ENCODE measurements at places on chromosomes 3 and 15.
A peak's percentile ranks its signal among the peaks of the same experiment; 100 is the strongest.

DNA sequence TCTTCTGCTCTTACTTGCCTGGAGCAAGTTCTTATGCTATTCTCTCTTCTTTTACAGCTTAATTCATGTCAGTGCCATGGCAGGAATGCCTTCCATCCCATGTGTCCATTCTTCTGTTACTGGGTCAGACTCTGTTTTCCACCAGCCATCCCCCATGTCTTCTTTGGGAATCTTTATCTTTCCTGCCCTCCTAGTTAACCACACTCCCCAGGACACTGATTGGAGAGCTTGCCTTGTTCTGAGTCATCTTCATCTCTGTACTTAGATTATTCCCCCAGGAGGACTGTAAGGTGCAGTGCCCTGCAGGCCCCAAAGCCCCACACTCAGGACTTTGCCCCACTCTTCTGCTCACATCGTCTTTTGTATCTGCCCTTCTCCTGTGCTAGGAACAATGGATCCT, 3.6 kb downstream of the ABHD17C start:
- no peak for DNase-seq

DNA sequence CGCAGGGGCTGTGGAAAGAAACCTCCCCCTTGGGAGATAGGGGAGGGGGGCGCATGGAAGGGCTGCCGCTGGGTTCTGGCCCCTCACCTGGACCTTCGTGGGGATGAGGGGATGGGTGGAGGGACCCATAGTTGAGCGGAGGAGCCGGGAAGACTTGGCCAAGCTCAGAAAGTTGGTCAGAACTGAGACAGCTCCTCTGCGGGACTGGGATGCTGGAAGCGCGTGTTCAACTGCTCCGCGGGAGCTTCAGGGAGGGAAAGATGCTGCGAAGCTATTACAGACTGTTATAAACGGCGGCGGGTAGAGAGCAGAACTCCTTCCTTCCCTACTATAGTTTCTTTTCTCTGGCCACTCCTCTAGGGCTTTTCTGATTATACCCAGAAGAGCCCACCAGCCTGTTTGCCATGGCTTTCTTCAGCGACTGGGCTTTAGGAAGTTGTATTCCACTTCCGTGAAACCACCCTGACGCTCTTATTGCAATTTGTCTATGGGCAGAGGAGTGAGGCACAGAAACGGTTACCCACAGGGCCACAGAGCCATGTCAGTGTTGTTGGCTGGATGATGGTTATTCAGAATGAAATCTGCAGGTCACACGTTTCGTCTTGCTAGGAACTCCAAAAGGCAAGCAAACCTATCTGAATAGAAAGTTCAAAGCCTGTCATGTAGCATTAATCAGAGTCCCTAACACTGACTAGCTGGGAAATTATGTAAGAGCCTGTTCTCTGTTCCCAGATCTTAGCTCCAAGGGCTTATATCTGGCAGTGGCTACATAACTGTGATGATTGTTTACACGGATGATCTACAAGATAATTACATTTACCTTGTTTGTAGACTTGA, 1.1 kb downstream of the SYNPR start:
- no peak for DNase-seq

DNA sequence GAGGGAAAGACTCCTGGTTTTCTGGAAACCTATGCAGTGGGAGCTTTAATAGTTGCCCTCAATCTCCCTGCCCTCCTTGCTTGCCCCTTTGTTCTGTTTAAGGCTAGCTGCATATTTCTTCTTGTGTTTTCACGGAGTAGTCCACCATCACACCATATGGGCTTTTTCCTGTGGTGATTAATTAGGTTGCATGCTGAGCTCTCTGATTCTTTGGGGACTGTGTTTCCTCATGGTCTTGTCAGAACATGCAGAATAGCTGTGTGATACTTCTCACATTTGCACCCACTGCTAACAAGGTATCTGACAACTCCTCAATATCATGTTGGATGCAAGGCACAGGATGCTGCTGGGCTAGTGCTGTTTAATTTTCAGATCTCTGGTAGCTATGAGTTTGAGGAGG, 139.6 kb downstream of the PTPRG start:
- no peak for DNase-seq

DNA sequence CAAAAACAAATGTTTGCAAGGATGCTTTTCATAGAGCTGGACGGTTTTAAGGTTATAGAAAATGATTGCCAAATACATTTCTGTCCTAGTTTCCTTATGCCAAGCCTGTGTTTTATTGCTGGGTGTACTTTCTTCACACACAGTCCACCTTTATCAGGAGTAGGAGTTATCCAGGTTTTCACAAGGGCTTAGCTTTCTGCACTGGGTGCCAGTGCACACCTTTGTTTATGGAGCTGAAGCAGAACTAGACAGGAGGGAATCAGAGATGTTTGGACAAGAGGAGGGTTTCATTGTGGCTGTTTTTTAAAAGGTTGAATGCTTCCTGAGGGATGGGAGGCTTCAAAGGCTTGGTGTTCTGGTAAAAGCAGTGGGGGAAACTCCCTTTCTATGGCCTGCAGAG, 29.5 kb upstream of the FAM3D start:
- no peak for DNase-seq

DNA sequence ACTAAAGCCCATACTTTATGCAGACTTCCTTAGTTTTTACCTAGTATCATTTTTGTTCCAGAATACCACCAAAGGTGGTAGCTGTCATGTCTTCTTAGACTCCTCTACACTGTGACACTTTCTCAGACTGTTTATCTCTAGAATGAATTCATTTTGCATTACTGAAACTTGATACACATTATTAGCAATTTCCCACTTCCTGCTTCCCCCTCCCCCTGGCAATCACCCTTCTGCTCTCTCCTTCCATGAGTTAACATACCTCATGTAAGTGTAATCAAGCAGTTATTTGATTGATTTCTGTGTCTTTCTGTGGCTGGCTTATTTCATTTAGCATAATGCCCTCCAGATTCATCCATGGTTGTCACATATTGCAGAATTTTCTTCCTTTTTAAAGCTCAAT, 204.9 kb downstream of the STAG1 start:
- no peak for DNase-seq

- DNase-seq = no peak
Observed at GRCh38 chr15:101406036-101406435, 83.5 kb downstream of the PCSK6 start.

DNA sequence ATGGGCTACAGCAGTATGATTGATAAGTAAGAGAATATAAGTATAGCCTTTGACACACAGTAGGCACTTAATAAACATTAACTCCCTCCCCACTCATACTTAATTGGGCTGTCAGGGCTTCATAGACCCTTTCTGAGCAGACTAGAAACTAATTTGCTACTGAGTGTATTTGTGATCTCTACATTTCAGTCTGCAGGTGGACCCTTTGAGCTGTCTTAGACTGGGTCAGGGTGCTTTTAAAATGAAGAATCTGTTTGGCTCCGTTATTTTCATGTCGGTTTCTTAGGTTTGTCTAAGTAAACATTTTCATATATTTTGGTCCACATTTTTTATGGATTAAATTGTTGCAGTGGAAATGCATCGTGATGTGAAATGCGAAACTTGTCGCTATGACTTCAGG, 50.3 kb upstream of the SELENOK start:
- DNase-seq = no peak

GRCh38 chr3:122903171-122903570, 108.3 kb downstream of the SLC49A4 start:
- DNase-seq = no peak

GRCh38 chr3:195916291-195916690, 7.9 kb upstream of the TNK2 start:
- no peak for DNase-seq

GRCh38 chr3:195036974-195037373, 234.0 kb downstream of the XXYLT1 start:
- DNase-seq = no peak

GRCh38 chr15:38378161-38378560, 75.8 kb upstream of the FAM98B start:
- no peak for DNase-seq

DNA sequence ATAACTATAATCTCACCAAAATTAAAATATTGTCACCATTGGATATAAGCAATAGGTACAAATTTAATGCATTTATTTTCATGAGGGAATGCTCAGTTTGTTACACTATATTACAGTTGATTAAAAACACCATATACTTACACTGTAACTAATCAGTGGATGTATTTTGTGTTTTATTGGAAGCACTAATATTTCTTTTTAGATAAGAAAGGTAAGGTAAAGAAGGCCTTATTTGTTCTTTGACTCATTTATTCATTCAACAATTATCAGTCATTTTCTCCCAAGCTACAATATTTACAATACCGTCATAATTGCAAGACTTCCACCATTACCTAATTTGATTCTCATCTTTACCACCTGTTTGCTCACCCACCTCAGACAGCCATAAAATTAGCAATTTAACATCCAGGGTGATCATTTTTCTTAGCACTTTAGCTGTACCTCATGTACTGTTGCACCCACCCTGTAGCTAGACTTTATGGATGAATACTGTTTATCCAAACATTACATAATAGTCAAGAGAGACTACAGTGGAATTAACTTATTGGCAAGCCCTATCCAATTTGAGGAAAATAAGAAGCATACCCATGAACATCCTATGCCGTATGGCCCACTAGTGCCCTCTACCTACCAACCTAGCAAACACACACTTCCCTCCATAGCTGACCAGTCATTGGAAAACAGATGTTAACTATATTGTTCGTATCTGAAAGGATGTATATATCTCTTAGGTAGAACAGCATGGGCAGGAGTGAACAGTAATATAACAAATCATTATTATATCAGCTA, 229.6 kb downstream of the BBX start:
- no peak for DNase-seq

DNA sequence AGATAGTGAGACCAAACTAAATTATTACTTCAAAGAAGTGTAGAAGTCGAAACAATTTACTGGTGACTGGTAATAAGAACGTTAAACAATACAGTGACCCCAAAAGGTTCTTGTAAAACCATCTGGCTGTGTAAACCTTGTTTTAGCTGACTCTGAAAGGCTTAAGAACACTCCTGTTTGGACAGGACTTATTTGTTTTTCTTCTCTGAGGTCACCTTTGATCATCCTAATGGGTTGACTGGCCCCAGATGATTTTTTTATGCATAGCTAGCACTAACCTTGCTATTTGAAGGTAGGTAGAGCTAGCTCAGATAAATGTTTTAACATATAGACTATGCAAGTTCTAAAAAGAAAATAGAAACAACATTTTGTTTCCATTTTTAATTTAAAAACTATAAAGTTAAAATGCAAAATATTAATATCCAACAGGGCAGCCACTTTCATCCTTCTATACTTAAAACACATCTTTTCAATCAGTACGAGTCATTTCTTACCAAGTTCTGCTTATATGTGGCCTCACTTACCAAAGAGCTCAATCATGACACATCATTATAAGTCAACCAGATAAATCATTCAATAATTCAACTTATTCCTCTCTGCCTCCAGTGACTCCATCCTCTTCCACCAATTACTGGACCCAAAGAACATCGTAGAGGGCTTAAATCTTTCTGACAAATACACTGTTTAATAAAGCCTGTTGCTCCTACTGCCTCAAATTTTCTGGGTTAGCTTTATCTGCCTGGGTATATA, 158.8 kb downstream of the SSR3 start:
- DNase-seq = no peak

- no peak for DNase-seq
Observed at GRCh38 chr3:55854494-55854893, 367.4 kb upstream of the WNT5A start.

DNA sequence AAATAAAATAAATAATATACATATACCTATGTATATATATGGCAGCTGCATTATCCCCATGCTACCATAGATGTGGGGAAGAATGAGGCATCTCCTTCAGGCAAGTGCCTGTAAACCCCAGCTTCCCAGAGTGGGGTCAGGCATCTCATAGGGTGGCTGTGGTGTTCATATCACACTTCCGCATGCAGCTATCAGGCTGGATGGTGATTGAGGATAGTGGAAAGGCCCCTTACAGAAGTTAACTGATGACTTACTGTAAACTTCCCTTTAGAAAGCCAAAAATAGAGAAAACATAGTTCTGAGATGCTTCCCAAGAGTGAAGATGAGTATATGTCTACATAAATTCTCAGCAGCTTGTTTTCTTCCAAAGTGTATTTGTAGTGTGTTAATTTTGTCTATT, 3.5 kb upstream of the PP2D1 start:
- DNase-seq = no peak

- DNase-seq = peak; percentile 15
Observed at GRCh38 chr15:80831606-80832224, 52.5 kb downstream of the CEMIP start.

DNA sequence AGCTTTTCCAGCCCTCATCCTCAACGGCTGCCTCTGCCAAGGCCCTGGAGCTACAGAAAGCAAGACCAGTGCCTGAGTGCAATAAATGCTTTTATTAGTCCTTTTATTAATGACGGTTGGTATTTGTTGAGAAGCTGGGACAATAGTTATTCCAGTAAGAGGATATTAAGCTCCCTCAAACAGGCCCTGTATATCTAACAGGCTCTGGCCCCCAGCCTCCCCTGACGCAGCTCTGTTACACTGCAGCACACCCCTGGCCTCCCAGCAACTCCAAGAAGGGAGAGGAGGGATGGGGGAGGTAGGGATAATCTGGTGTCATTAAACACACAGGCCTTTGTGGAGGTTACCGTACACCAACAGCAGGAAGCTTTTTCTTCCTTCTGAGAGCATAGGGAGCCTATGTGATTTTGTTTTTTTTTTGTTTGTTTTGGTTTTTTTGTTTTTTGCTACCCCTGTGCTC, 30.8 kb upstream of the MAGEF1 start:
- DNase-seq = no peak

- DNase-seq = no peak
Observed at GRCh38 chr3:43413676-43414368, 127.5 kb downstream of the SNRK start.

DNA sequence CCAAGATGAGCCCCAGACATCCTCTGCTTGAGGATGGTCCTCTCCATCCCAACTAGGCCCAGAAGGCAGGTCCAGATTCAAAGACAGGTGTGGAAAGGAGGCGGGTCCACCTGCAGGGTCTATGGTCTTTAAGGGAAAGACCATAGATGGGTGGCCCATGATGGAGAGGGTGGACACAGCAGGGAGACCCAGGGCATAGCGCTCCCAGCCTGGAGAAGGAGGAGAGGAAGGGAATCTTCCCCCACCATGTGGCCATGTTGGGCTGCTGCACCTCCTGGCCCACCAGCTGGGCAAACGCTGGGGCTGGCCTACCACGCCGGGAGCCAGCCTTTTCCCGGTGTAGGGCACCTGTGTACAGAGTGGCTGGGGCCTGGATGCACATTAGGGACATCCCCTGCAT, 265.2 kb upstream of the TLE3 start:
- no peak for DNase-seq

DNA sequence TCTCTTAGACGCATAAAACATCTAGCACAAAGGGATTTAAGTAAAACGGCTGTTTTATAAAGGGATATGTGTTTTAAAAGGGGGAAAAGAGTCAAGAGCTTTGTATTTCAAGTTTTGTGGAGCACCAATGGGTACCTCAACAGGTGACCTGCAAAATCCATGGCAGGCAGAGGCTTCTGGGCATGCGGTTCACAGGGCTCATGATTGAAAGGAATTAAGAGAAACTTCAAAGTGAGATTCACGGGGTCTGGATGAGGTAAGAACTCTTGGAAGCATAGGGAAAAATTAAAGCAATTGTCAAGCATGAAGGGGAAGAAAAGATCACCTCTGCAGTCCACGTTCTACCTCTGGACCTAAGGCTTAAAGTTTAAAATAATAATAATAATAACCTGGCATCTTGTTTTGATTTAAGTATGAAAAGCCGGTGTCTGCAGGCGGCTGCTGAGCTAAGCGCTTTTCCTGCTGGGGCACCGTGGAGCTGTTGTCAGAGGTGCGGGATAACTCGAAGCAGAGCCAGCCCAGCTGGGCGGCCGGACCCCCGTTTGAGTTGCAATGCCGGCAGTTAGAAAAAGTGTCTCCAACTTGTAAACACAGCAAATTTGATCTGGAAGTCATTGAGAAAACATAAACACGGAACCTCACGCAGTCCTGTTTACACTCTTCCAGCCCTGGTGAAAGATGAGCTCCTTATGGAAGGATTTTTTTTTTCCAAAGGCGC, 40.5 kb downstream of the HES1 start:
- DNase-seq = no peak
